ENCODE measurements at places on chromosomes 12 and 14. TPM values are rescaled to one million over a fixed set of nuclear protein-coding genes. Genes with fewer than 3 reads are reported as not detected.

Gene UNC79
- total RNA-seq = 0.02 TPM

Gene TDRD9
- total RNA-seq = 0.23 TPM

Gene GALC
- total RNA-seq = 11.1 TPM

Gene ABHD12B
- not detected for total RNA-seq

Gene POLR3B
- 8.7 TPM for total RNA-seq

Gene ORAI1
- 47.6 TPM for total RNA-seq

Gene P2RX2
- total RNA-seq = not detected

Gene HIGD1C
- not detected for total RNA-seq

Gene GPR162
- total RNA-seq = 0.11 TPM

Gene BEGAIN
- 3.4 TPM for total RNA-seq

Gene FAIM2
- total RNA-seq = 0.05 TPM

Gene RASSF9
- total RNA-seq = not detected

Gene L3HYPDH
- 14.2 TPM for total RNA-seq

Gene CISTR
- total RNA-seq = not detected

Gene ATL1
- total RNA-seq = 1.3 TPM

Gene DNAI7
- total RNA-seq = not detected

Gene TAS2R14
- total RNA-seq = 2.6 TPM
